ENCODE measurements at places on chromosomes 6 and 20. TPM values are rescaled to one million over a fixed set of nuclear protein-coding genes. Genes with fewer than 3 reads are reported as not detected.

GRCh38 chr6:11780097-11780428 is 1.5 kb upstream of the ADTRP start:
- no peak for DNase-seq

- no peak for DNase-seq
Measured at GRCh38 chr6:149855741-149856140, 8.4 kb downstream of the LRP11 start.

DNA sequence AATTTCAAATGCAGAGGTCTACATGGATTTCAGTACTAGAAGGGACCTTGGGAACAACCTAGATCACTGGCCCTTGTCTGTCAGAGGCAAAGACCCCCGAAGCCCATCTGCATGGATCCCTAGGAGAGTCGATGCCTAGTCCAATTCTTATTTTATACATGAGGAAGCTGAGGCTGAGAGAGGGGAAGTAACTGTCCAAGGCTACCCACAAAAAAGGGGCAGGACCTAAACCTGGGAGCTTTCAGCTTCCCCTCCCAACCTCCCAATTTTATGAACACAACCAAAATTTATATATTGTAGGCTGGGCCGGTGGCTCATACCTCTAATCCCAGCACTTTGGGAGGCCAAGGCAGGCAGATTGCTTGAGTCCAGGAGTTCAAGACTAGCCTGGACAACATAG is 73.2 kb downstream of the TRERF1 start:
- peak; percentile 14 for DNase-seq

DNA sequence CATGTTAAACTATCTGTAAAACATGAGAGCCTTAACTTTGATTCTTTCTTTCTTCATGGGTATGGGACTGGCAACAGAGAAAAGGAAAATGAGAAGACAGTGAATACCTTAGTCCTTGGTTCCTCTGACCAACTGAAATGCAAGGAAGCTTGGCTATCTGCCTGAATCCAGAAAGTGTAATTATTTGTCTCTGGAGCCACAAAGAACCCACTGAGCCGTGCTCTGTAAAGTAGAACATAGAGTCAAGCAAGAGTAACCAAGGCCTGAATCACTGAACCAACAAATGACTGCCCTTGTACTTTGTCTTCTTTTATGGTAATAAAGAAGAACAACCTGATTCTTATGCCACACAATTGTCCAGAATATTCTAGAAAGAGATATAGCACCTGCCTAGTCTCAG is 27.6 kb downstream of the PKHD1 start:
- DNase-seq: no peak

Gene EGFL8
- 15.5 TPM for total RNA-seq

Gene GNMT
- total RNA-seq: 0.61 TPM

All from mesenteric fat pad (tissue), 1 donor.